ENCODE measurements at places on chromosomes 4 and X.

- DNase-seq: no peak
Observed at GRCh38 chrX:140157143-140157542, 191.8 kb upstream of the CXorf66 start.

GRCh38 chr4:151468715-151469696 is 60.0 kb downstream of the FHIP1A start:
- DNase-seq: no peak

- DNase-seq: no peak
Observed at GRCh38 chr4:38469410-38469809, 194.6 kb upstream of the KLF3 start.

DNA sequence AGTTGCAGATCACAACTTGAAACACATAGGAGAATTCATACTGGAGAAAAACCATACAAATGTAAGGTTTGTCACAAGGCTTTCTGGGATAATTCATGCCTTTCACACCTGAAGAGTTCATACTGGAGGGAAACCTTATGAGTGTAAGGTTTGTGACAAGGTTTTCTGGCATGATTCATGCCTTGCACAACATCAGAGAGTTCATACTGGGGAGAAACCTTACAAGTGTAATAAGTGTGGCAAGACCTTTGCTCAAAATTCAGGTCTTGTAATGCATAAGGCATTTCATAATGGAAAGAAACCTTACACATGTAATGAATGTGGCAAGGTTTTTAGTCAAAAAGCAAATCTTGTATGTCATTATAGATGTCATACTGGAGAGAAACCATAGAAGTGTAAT is 58.8 kb upstream of the ENPEP start:
- DNase-seq: no peak

DNA sequence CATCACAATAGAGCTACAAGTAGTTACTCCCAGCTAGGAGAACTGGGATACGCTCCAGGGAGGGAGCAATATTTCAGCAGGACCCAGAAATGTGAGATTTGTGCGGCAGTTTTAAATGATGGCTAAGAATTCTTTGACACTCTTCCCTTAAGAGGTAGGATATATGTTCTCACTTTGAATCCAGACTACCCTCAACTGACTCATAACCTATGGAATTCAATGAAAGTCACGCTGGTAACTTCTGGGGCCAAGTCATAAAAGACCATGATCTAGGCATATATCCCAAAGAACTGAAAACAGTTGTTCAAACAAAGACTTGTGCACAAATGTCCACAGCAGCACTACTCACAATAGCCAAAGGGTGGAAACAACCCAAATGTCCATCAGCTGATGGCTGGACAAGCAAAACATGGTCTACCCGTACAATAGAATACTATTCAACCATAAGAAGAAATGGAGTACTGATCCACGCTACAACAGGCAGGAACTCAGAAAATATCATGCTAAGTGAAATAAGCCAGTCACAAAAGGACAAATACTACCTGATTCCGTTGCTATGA is 10.5 kb downstream of the CD99L2 start:
- no peak for DNase-seq

Data from T-helper 22 cell (primary cell).